ENCODE measurements at places on chromosomes 3 and 15.

GRCh38 chr3:9396301-9396631 lies 1.1 kb upstream of the SETD5 start:
- DNase-seq = peak; percentile 77

GRCh38 chr15:42185801-42186200 lies 22.3 kb downstream of the VPS39 start:
- no peak for DNase-seq

DNA sequence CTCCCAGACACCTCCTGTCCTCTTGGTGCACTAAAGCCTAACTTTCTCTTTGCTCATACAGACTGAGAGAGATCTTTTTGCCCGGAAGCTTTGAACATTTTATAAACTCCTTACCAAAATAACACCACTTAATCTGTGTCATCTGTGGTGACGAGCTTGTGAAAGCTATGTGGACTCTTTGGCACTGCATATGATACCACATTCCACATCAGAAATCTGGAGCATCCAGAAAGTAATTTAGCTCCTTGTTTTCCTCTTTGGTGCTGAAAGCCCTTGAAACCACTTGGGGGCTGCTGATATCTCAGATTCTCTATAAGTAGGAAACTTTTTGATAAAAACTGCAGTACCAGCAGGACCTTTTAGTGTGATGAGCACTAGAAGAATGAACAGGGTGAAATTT lies 128.3 kb downstream of the ALCAM start:
- DNase-seq = no peak

GRCh38 chr3:69558912-69559311 lies 173.0 kb upstream of the FRMD4B start:
- DNase-seq = no peak

- DNase-seq = no peak
Measured at GRCh38 chr3:7875925-7876324, 625.7 kb upstream of the LMCD1 start.

GRCh38 chr3:127396473-127396872 lies 108.6 kb upstream of the PRR20G start:
- DNase-seq = no peak

GRCh38 chr3:129989414-129989813 lies 14.9 kb downstream of the TRH start:
- DNase-seq = no peak

DNA sequence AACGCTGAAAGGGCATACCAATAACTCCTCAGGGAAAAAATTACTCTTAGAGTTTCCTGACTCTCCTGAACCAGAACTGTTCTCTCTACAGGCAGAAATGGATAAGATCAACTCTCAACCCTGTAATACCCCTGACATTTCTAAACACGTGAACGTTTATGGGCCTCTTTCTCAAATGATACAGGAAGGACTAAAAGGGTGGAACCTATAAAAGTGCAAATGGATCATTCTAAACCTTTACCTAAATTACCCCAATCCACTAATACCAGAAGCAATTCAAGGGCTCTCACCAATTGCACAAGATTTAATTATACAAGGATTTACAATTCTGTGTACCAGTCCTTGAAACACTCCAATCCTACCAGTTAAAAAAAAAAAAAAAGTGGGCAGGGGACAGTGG lies 98.0 kb upstream of the FAM174B start:
- no peak for DNase-seq

DNA sequence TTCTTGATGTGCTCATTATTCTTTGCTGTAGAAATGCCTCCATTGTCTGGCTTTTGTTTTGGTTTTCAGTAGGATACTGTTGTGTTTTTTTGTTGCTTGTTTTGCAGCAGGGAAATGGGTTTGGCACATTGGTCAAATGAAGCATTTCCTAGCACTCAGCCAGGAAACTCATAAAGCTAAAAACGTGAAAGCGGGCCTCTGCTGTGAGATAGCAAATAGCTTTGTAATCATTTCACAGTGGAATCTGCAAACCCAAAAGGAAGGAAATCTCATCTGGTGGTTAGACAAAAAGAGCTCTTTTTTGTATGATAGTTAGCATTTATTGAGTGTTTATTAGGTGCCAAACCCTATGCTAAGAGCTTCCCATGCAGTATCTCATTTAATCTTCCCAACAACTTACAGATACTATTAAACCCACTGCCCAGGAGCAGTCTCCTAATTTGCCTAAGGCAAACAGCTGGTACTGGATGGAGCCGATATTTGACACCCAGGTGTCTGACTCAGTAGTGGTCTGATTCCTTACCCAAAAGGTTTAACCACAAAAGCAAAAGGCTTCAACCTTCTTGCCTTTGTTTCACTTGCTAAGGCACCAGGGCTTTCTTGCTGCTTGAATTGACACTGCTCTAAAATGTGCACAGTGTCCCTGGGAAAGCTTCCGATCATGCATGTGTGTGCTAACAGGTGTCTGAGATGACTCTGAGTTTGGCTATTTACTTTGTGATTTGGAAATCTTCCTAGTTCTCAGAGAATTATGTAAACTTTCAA lies 527.9 kb upstream of the MDFIC2 start:
- DNase-seq = no peak

GRCh38 chr15:38547255-38547997 lies 17.2 kb downstream of the RASGRP1 start:
- no peak for DNase-seq

DNA sequence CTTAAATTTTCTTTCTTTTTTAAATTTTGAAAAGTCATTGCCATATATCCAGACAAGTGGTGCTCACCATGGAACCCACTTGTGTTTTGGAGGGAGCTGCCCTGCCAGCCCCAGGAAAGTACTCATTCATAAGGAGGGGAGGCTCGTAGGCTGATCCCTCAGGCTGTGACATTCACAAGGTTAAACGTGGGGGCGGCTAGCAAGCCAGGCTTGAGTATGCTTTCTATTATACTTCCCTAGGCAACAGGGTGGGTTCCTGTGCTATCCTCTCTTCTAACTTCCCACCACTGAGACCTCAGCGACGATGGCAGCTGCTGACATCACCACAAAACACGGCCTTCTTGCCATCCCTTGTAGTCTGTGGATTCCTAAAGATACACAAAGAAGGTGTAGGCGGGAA lies 160.5 kb upstream of the C2CD4B start:
- no peak for DNase-seq

- no peak for DNase-seq
Measured at GRCh38 chr15:92520914-92521623, 127.4 kb downstream of the ST8SIA2 start.

- no peak for DNase-seq
Measured at GRCh38 chr3:37969596-37970100, 20.9 kb upstream of the VILL start.

DNA sequence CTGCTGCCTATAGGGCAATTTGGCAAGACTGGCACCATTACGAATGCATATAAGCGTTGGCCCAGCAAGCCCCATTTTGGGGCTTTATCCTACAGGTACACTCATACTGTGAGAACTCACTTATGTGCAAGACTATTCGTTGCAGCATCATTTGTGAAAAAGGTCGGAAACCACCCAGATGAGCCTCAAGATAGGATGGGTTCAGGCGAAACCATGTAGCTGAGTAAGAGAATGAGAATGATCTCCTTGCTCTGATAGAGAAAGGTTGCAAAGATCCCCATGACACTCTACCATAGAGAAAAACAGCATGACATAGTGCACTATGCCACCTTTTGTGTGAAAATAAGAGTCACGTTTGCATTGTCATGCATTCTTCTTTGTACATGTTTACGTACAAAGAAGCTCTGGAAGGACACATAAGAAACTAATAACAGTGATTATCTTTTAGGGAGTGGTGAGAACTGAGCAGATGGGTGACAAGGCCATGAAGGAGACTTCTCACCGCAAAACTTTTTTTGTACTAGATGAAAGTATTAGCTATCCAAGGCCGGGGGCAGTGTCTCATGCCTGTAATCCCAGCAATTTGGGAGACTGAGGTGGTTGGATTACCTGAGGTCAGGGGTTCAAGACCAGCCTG lies 50.0 kb downstream of the RHCG start:
- no peak for DNase-seq

DNA sequence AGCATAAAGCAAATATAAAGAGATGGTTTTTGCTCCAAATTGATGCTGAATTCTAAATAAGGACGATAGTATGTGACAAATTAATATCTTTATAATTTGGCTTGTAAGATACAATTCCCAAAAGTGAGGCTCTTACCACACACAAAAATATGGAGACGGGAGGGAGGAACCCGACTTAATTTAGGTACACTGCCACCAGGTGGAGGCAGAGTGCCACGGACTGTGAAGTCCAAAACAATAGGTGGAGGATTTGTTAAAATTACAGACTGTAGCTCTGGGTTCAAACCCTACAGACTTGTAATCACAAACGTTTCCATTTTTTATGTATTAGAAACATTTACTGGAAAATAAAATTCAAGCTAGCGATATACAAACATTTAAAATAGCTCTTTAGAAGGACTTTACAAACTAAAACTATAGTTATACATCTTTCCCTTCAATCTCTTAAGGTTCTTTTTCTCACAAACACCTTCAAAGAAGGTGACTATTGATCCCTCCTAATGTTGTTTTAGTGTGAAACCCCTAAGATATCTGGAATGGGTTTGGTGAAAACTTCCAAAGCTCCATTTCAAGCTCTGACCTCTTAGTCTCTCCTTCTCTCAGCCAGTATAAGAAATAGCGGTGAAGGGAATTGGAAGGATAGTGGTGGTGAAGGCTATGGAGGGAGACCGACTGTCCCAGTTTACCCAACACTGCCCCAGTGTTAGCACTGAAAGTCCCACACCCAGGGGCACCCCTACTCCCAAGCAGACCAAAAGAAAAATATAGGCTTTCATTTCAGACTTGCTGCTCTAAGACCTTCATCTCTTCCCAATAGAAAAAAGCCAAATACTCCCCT lies 89.7 kb downstream of the AQP9 start:
- DNase-seq = peak; percentile 47
